Glutamatergic neuron (in vitro differentiated cells): ENCODE measurements at places on chromosomes 4 and X.
A peak's percentile ranks its signal among the peaks of the same experiment; 100 is the strongest.

- DNase-seq: no peak
Measured at GRCh38 chrX:122641136-122641535, 542.9 kb upstream of the GRIA3 start.

DNA sequence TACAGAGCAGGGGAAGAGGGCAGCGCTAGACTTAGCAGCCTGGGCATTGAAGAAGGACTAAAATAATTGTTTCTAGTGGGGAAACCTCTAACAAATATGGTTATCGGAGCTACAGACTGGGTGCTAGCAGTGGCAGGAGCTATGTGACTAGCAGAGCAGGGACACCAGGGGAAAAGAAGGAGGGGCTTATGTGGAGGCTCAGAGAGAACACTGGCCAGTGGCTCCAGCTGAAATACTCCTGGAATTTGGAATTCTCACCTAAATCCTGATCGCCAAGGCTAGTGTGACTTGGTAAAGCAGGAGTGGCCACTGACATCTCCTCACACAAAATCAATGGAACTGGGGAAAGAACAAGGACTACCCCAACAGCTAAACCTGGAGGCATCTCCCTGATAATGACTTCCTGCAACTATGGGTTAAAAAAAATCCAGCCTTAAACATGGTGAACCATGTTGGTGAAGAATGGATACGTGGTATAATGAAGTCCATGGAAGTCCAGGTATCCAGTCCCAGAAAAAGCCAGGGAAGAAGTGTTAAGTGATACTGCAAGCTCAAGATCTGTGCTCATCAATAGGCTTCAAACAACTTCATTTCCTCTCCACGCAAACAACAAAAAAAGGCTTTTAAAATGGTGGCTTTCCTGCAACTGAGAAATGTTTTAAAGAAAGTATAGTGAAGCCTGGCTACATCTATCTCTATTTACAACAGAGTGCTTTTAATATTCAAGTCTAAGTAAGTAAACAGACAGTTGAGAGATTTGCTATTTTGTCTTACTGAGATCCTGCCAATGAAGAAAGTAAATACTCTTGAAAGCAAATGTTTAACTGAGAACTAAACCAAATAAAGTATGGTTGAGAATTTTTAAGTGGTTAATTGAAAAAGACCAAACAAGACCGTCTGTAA is 1.8 kb downstream of the TAPT1 start:
- no peak for DNase-seq

DNA sequence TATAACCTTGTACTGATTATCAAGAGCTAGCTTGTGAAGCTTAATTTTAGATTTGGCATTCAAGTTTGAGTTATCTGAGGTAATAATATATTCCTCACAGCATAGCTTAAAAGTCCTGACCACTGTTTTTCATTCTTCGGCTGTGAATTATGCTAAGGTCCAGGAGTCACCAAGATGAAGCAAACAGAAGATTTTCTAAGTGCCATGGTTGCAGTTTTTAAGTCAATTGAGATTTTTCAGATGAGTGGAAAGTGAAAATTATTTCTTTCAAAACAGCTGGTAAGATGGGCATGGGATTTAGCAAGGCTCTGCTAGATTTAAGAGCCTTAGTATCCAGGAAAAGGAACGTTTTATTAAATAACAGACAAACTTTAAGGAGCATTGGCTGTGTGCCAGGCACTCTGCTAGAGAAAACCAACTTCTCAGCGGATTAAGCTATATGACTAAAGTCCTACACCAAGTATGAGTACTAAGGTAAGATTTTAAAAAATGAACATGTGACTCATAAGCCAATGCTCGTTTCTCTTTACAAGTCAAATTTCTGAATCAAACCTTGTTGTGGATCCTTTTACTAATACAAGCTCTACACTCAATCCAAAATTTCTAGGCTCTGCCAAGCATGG is 149.9 kb upstream of the IL15 start:
- no peak for DNase-seq

GRCh38 chr4:124083711-124084110 is 628.8 kb downstream of the ANKRD50 start:
- no peak for DNase-seq

DNA sequence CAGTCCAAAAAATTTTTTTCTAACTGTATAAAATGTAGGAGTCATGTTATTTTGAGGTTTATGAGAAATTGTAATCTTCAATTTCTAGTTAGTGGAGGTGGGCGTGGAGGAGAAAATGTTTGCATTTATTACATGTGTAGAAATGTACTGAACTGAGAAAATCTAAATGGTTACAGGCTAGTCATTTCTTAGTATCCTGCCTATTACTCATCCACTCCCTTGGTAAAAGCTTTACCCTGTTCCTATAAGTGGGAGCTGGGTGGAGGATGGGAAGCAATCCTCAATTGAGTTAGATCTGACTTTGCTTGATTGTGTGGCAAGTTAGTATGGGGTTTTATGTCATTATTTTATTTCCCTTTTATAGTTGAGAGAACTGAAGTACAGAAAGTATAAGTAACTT is 73.8 kb downstream of the POLA1 start:
- DNase-seq: no peak

DNA sequence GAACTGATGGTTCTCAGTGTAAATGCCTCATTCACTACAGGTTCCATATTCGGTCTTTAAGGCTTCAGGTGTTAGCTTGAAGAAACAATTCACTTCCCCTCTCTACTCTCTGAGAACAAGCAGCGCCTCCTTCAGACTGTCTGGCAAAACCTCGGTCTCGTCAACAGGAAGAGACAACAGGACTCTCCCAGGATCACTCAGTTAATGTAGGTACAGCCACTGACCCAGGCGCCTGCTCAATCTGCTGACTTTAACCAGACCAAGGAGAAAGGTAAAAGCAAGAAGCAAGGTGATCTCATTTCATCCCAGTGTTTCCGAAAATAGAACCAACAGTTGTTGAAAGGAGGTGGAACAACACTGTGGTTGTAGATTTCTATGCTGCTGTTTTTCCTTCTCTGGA is 102.2 kb downstream of the SLC2A9 start:
- DNase-seq: no peak

DNA sequence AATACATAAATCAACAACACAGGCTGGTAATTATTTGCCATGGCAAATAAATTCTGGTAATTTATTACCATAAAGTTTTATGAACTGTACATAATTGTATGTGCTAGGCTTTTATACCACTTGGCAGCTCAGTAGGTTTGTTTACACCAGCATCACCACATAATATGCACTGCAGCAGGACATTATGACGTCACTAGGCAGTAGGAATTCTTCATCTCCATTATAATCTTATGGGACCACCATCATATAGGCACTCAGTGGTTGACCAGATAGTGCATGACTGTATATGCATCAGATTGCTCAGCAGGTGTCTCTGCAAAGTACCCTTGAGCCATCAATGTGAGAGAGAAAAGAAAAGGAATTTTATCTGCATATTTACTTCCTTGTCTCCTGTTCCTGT is 295.4 kb downstream of the CFAP47 start:
- DNase-seq: no peak

- DNase-seq: peak; percentile 38
Measured at GRCh38 chrX:56729152-56729850, at the start of gene NBDY. NBDY (plus strand) TSS chrX:56729243; CDS start chrX:56729354, 111 bp downstream.

DNA sequence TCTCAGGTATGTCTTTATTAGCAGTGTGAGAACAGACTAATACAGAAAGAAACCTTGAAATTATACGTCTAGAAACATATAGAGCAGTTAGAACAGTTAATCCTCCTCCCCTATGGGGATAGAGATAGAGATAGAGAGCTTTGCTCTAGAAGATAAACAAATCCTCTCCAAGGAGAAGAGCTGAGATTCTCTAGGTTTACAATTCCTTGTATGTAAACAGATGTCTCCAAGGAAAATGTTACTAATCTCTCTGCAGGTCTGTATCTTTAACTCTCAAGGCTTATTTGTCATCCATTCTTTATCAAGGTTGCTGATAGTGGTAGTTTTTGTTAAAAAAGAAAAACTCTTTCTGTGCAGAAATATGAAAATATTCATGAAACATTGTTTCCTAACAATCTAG is 282.1 kb upstream of the GIMD1 start:
- DNase-seq: no peak

GRCh38 chrX:103396186-103396585 is 19.8 kb downstream of the BEX3 start:
- no peak for DNase-seq

DNA sequence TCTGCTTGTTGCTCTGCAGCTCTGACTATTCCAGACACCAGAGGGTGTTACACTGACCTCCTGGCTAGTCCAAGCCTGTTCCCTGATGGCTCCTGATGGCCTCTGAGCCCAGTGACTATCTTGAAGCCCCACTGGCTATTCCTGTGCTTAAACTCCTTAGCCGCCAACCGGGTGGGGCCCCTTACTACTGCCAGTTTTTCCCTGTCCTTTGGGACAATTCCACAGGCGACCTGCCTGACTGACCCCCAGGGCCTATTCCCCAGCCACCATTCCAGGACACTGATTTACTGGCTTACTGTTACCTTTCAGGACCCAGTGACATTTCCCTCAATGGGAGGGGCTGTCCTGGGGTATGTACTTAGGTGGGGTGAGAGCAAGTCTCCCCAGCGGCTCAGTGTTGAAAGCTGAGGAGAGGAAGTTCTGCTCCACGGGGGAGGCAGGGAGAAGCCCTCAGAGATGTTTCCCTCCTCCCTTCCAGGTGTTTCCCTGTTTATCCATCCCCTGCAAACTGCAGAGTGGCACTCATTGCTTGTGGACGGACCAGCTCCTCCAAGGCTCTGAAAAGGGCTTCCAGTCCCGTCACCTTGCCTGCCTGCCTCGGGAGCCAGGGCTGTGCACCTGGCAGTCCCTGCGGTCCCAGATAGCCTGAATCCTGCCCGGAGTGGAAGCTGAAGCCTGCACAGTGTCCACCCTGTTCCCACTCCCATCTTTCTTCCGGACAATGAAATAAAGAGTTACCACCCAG is 4.0 kb downstream of the TIMP1 start:
- DNase-seq: no peak
